Stimulated activated CD4-positive, alpha-beta T cell treated with anti-CD3 and anti-CD28 coated beads, Interleukin-12 subunit alpha, Interleukin-12 subunit beta, amount 100 ng/mL, for 48 hours (primary cell): ENCODE measurements at places on chromosomes 11 and 22.

DNA sequence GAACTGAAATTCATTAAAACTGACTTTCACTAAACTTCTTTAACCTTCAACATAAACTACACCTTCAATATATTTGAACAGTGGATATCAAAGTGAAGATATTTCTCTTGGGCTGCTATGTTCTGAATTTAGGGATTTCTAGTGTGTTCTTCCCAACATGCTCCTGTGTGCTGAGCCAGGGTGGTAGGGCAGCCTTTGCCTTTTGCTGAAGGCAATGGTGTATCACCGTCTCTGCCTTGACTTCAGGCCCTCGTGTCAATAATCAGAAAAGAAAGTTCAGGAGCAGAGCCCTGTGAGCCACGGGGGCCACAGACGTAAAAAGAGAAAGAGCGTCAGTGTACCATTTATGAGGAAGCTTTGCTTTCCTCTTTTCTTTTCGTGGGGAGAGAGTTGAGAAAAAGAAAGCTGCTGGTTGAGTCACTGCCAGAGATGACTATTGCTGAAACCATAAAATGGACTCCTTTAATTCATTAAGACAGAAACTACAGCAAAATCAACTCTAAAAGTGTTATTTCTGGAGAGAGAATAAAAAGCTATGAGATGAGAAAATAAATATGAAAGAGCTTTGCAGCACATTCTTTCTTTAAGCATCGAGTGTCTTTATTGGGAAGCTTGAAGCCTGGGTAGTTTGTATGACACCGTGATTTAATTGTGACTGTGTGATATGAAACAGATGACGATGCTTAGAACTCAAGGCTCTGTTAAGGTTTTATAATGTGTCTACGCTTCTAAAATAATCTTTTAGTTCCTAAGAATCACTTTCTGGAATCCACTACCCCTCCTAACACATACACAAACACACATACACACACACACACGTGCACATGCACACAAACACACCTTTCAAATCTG, 271.8 kb upstream of the MTNR1B start:
- no peak for DNase-seq

GRCh38 chr11:58034471-58034870, 3.7 kb downstream of the OR6Q1 start:
- no peak for DNase-seq

DNA sequence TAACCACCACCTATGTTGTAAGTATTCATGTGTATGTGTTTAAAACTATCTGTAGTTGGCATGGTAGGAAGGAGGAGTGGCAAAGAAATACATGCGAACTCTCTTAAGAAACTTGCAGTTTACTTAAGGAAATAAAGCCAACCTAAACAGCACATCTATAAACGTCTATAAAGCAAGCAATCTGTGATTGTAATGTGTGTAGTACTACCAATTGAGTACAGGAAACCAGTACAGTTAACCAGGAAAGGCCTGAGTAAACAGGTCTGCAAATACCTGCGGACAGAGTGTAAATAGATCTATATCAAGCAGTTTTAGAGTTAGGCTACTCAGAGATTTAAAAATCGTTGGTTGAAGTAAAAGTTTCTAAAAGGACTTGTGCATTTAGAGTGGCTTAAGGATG, 59.5 kb upstream of the AMOTL1 start:
- DNase-seq = no peak

GRCh38 chr22:48927591-48927990, 900.1 kb downstream of the BRD1 start:
- no peak for DNase-seq

- no peak for DNase-seq
These were observed 40.4 kb downstream of the BCR start for GRCh38 chr22:23220485-23221350.

DNA sequence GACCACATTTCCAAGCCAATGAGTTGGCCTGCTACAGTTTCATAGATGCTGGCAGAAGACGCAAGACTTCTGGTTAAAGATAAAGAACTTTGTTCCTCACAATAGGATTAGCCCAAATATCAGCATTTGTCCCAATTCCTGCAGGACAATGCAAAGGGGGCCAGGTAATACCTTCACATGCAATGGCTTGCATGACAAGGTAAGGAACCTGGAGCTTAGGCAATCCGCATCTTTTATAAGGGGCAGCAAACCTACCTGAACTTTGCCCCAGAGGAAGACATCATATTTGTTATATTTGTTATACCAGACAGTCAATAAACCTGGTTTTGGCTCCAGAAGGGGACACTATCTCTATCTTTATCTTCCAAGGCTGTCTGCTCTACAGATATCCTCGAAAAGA, 5.3 kb downstream of the P2RY6 start:
- no peak for DNase-seq

GRCh38 chr11:60634126-60634525, 65.3 kb upstream of the MS4A8 start:
- DNase-seq = no peak

GRCh38 chr22:36285545-36285944, 32.6 kb downstream of the APOL1 start:
- DNase-seq = no peak

DNA sequence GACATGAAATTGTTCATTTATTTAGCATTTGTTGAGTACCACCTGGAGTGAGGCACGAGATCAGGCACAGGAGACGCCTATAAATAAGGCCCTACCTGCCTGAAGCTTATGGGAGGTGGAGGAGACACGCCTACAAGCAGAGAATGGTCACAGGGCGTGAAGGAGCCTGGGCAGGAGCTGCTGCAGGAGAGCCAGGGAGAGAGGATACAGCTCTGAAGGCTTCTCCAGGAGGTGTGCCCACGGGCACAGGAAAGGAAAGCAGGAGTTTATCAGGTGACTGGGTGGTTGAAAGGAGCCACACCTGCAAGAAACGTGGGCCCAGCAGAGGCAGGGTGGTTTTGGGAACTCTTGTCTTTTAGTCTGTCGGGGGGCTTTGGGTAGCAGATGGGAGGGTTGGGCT, 70.3 kb downstream of the BMAL1 start:
- DNase-seq = no peak

DNA sequence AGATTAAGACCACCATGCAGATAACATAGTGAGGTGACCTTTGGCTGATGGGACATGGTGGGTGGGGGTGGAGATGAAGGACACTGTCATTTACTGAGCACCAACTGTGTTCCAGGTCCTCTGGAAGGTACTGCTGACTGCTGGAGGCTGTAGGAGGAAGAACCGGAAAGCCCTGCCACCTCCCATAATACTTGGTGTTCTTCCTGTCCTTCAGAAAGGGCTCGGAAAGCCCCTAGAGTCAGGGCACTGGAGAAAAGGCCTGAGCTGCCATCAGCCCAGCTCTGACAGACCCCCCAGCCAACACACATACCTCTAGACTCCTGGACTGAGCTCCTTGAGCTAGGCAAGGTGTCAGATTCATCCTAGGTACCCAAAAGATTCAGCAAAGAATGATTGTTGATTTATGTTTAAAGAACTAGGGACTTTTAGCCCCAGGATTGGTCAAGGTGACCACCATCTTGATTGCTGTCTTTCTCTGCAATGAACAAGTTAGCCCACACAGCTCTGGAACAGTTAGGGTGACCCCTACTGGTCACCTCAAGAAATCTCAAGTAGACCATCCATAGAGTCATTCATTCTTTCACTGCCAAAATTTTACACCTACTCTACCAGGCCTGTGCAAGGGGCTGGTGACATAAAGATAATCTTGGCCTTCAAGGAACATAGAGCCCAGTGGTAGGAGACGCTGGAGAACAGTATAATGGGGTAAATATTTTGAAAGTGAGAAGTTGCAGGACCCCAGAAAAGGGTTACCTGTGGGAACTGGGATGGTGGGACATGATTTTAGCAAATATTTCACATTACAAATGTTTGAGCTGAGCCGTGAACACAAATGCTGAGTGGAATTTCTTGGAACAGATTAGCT, 39.4 kb downstream of the IRAG1 start:
- DNase-seq = no peak

DNA sequence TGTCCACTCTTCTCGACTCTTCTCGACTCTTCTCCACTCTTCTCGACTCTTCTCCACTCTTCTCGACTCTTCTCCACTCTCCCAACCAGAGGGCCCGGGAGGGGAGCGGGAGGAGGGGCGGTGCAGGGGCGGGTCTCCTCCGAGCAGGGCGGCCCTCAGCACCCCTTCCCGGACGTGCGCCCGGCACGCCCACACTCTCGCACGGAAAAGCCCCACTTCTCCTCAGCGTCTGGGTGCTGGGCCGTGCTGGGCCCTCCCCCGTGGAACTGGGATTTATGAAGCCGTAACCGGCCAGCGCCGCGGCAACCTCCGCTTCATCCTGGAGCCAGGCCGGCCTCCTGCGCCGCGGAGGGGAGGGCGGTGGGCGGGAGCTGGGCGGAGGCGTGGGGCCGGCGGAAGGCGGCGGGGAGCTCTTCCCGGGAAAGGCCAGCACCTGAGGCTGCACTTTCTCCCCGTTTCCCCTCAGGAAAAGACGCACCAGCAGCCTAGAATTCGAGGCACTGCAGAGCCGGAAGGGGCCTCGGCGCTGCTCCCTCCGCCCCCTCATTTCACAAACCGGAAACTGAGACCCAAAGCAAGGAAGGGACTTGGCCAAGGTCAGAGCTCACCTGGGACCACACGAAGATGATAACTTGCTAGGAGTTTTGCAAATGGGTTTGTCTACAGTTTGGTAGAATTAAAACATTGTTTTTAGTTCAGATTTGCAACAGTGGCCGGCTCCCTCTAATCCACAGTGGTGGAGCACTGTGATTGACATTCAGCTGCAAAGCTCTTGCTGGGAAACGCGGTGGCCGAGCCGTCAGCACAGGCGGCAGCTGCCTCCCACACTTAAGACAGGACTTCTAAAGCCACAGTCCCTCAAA, 31.6 kb upstream of the JAM3 start:
- peak; percentile 39 for DNase-seq

DNA sequence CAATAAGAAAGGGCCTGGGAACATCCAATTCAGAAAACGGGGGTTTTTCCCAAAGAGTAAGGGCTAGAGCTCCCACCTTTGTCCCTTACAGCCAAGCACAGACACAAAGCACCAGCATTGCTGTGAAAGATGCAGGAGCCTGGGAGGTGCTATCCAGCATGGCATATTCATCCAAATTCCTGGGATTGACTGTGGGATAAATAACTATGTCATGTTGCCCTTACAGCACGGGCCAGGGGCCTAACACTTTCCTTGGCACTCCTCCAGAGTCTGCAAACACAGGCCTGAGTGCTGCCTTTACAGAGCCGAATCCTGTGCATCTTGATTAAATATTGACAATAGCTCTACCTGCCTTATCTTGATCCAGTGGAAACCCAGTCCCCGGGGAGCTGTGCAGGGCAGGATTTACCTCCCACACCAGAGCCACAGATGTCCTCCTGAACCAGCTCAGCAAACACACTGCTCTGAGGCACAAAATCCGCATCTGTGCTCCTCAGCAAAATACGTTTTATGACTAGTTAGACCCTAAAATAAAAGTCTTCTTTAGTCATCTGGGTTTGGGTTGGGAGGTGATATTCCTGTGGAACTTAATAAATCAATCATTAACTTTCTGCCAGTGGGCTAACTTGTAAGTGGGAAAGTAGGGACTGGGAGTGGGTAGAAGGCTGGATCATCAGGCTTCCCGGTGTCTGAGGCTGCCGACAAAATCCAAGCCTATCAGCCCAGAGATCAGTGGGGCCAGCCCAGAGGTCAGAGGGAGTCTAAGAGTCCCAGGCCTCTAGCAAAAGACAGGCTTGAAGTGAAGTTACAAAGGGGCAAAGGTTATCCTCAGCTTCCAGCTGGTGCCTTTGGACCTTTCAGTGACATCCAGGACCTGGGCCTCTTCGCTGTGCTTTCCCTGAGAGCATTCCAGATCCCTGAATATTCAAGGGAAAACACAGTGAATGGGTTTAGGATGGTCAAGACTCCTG, 36.5 kb downstream of the POU2AF3 start:
- no peak for DNase-seq
